Kidney (tissue), 22 donors: ENCODE measurements at places on chromosomes 3 and 15. TPM values are rescaled to one million over a fixed set of nuclear protein-coding genes. Genes with fewer than 3 reads are reported as not detected.

DNA sequence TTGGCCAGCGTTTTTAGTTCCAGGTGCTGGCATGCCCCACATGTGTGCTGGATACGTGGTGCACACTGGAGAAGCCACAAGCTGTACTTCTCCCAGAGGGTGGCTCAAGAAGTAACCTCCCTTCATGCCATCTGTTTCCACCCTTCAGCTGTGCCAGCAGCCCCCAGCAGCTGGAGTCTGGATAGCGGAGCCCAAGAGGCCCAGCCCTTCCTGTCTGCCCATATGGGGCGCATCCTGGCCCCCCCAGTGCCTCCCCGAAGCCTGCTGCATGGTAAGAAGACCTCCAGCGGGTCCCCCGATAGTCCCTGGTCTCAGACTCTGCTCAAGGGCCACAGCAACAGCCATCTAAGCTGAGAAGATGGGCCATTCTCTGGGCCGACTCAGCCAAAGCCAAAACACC is 5.8 kb upstream of the MANF start:
- no peak for DNase-seq
- H3K27me3 ChIP-seq: no peaks in the 10 kb centered on the region
- H3K4me1 ChIP-seq: peaks cover 3% of the 10 kb centered on the region
- H3K27ac ChIP-seq: no peak overlapping the region

DNA sequence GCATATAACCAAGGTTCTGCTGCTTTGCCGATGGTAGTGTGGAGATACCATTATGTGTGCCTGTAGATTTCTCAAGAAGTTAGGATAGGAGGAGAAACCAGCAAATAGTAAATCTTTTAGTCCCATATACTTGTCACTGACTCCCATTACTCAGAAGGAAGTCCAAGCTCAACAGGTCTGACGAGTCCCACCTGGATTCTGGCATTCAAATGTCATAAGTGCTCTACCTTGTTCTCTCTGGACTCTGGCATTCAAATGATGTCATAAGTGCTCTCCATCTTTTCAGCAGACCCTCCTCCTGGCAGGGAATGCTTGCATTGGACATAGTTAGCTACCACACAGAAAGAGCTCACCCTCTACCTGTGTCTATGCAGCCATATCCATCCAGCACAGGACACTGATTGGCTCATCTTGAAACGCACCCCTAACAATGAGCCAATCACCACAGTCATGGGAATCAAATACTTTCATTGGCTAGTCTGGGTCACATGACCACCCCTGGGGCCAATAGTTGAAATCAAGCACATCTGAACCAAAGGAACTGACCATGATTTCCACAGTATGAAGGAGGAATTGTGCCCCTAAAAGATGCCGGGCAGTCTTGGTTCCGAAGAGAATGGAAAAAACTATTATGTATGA is 205.0 kb upstream of the ADAMTS9 start:
- DNase-seq: no peak
- H3K27ac ChIP-seq: no peak overlapping the region
- H3K4me3 ChIP-seq: no peak overlapping the region
- H3K36me3 ChIP-seq: no peaks in the 10 kb centered on the region

- H3K27ac ChIP-seq: no peak overlapping the region
- H3K27me3 ChIP-seq: no peaks in the 10 kb centered on the region
- DNase-seq: no peak
- H3K36me3 ChIP-seq: no peaks in the 10 kb centered on the region
- H3K4me3 ChIP-seq: no peak overlapping the region
Measured at GRCh38 chr3:189901481-189901880, 219.2 kb downstream of the P3H2 start.

DNA sequence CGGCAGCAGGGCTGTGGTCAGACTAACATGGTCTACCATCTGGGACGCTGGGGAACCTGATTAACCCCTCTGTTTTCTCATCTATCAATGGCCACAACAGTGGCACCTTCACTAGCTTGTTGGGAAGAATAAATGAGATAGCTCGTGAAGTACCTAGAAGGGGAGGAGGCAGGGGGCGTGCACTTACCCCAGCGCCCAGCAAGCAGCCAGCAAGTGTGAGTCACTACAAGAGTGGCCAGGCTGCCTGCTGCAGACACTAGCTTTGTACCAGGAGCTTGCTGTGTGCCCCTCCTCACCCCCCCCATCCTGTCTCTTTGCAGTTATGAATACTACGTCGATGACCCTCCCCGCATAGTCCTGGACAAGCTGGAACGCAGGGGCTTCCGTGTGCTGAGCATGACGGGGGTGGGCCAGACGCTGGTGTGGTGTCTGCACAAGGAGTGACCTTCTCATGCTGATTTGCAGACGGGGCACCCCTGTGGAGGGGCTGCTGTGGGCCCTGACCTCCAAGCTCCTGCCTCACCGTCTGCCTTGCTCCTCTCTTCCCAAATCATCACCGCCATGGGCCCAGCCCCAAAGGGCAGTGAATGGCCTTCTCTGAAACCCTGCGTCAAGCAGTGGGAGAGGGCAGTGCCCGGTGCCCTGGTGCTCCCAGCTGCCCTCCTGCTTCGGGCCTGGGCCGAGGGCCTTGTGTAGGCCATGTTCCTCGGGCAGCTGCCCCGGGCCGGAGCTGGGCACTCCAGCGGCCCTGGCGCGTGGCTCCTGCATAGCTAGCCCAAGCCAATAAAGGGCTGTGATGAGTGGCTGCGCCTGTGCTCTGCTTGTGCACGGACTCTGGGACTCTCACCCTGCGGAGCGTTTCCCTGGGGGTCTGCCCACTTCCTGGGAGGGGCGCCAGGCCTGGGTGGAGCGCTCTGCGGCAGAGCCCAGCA is 2.6 kb upstream of the C15orf62 start:
- peak; percentile 71 for DNase-seq
- peaks cover 7% of the 10 kb centered on the region for H3K4me1 ChIP-seq
- no peak overlapping the region for H3K4me3 ChIP-seq
- H3K27ac ChIP-seq: no peak overlapping the region

Gene AGBL1
- not detected for total RNA-seq

GRCh38 chr3:154901278-154901677 is 178.8 kb upstream of the MME start:
- no peak overlapping the region for H3K27ac ChIP-seq
- no peak for DNase-seq
- H3K36me3 ChIP-seq: no peaks in the 10 kb centered on the region
- no peaks in the 10 kb centered on the region for H3K4me1 ChIP-seq
